Uterus (tissue), 4 donors: ENCODE measurements at places on chromosomes 13 and 19.

GRCh38 chr13:64697226-64697625 is 2532.9 kb downstream of the PCDH9 start:
- no peak overlapping the region for H3K4me3 ChIP-seq
- DNase-seq: no peak
- H3K4me1 ChIP-seq: no peaks in the 10 kb centered on the region
- H3K36me3 ChIP-seq: no peaks in the 10 kb centered on the region

GRCh38 chr13:33014291-33014690 is 1.9 kb upstream of the KL start:
- no peaks in the 10 kb centered on the region for H3K4me1 ChIP-seq
- H3K4me3 ChIP-seq: no peak overlapping the region
- no peaks in the 10 kb centered on the region for H3K27me3 ChIP-seq
- no peak for DNase-seq
- H3K27ac ChIP-seq: peak overlapping the region; percentile 72
- no peaks in the 10 kb centered on the region for H3K36me3 ChIP-seq

DNA sequence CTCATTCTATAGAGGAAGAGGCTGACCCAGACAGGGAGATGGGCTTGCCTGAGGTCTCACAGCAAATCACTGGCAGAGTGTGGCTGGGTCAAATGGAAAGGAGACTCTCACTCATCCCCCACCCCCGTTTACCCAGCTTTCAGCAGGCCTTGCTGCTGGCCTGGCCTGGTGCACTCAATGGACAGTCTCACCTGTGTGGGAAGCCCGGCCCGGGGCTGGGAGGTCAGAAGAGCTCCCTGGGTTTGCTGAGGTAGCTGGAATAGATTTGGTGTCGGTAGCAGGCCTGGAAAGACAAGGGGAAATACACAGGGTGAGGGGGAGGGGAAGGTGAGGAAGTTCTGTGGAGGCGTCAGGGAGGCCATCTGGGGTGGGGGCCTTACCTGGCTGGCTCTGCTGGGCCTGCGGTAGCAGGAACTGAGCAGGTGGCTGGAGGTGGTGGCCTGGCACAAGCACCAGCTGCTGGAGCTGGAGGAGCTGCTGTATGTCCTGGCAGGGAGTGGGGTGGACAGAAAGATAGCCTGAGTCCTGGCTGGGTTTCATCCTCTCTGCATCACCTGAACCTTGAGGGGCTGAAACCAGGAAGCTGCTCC is 23.5 kb downstream of the ZNF574 start:
- no peak for DNase-seq
- H3K36me3 ChIP-seq: no peaks in the 10 kb centered on the region
- no peak overlapping the region for H3K27ac ChIP-seq
- no peaks in the 10 kb centered on the region for H3K27me3 ChIP-seq
- no peaks in the 10 kb centered on the region for H3K4me1 ChIP-seq
- no peak overlapping the region for H3K4me3 ChIP-seq

GRCh38 chr19:1489463-1490310 is 463 bp downstream of the PCSK4 start:
- peak overlapping the region; percentile 37 for H3K4me3 ChIP-seq
- H3K4me1 ChIP-seq: peaks cover 6% of the 10 kb centered on the region
- no peaks in the 10 kb centered on the region for H3K36me3 ChIP-seq
- DNase-seq: no peak

DNA sequence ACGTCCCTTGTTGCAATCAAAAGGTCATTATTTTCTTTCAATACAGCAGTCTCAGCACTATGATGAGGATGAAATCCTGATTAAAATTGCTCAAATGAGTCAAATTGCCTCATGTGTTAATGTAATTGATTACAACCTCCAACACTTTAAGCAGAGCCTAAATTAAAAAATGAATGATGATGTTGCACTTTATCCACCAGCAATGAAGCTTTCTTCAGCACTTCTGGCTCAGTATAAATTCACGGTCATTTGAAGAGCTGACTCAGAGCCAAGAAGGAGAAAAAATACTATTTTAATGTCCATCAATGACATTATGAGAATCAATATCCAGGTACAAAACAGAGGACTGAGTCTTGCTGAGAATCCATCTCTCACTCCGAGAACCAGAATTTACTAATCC is 792.6 kb upstream of the ATXN8OS start:
- H3K27me3 ChIP-seq: no peaks in the 10 kb centered on the region
- H3K4me1 ChIP-seq: no peaks in the 10 kb centered on the region
- no peak for DNase-seq
